Activated T-helper 1 cell treated with anti-CD3 and anti-CD28 coated beads, Interleukin-2, amount 50 U/mL, for 16 hours (primary cell): ENCODE measurements at places on chromosomes 11 and 22.

GRCh38 chr22:46549971-46550641 lies 12.7 kb upstream of the CELSR1 start:
- no peak for DNase-seq

DNA sequence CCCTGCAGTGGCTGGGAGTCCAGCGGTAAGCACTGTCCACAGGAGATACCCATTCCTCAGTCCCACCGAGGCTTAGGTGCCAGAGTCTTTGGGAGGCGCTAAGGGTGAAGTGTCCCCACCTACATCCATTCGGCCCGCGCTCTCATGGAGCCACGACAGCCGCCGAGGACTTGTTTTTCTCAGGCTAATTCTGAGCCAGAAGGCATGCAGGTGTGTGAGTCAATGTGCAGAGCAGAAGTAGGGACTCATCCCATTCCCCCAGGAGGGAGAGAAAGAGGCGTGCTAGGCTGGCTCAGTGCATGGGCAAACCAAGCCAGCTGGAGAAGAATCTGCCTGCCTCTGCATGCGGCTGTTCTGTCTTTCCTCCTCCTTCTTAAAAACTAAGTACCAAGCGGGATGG lies 46.6 kb downstream of the KCNC1 start:
- DNase-seq = no peak

GRCh38 chr22:47460176-47460575 lies 697.7 kb downstream of the TBC1D22A start:
- DNase-seq = no peak

DNA sequence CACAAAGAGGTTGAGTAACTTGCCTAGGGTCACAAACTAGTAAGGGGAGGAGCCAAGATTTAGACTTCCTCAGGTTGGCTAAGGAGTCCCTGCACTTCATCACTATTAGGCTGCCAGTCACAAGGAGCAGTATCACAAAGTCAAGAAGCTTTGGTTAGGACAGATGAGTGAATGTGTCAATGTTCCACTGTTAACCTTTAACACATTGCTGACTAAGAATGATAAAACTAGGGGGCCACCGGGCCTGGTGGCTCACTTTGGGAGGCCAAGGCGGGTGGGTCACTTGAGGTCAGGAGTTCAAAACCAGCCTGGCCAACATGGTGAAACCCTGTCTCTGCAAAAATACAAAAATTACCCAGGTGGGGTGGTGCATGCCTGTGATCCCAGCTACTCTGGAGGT lies 32.0 kb downstream of the TMEM123 start:
- no peak for DNase-seq

DNA sequence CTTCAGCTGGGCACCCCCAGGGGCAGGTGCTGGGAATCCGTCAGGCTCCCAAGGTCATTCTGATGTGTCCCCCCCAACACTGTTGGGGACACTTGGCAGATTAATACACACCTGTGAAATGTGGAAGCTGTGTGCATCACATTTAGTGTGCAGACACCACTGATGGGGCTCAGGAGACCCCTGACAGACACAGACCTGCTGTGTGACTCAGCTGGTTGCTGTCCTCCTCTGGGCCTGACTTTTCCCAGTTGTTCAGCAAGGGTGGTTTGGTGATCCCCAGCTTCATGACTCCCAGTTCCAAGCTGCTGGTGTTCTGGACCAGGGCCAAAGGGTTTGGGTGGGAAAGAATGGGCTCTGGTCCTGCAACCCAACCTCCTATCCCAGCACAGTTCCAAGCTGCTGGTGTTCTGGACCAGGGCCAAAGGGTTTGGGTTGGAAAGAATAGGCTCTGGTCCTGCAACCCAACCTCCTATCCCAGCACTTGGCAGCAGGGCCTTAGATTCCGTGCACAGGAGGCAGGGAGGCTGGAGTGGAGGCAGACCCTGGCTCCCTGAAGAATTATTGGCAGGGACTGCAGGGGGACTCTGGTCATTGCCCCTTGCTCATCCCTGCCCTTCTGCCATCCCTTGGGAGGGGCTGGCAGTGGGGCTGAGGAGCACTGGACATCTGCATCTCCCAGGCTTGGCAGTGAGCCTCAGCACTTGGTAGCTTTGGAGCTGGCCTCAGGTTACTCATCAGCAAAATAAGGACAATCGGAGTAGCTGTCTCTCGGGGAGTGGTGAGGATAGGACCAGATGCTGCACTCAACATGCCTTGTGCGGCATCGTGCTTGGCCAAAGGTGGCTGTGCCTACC lies 8.4 kb upstream of the OMP start:
- DNase-seq = no peak

GRCh38 chr11:121426476-121427399 lies 25.4 kb upstream of the SORL1 start:
- no peak for DNase-seq

GRCh38 chr22:23649071-23649501 lies 17.0 kb upstream of the DRICH1 start:
- no peak for DNase-seq

DNA sequence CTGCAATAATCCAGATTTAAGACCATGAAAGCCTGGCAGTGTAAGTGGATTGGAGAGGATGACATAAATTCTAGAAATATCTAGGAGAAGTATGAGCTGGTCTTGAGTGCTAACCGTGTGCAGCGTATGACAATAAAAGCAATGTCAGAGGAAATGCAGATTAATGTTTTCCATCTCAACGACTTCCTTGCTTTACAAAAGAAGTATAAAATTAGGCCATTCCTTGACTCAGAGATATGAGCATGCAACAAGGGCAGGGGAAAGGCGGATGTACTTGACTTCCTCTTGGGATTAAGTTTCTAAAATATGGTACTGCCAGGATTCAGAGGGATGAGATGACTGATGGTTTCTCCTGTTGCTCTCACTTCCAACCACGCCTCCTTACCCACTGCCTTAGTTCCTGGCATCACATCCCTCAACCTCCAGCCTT lies 32.3 kb downstream of the ADAMTS15 start:
- no peak for DNase-seq

DNA sequence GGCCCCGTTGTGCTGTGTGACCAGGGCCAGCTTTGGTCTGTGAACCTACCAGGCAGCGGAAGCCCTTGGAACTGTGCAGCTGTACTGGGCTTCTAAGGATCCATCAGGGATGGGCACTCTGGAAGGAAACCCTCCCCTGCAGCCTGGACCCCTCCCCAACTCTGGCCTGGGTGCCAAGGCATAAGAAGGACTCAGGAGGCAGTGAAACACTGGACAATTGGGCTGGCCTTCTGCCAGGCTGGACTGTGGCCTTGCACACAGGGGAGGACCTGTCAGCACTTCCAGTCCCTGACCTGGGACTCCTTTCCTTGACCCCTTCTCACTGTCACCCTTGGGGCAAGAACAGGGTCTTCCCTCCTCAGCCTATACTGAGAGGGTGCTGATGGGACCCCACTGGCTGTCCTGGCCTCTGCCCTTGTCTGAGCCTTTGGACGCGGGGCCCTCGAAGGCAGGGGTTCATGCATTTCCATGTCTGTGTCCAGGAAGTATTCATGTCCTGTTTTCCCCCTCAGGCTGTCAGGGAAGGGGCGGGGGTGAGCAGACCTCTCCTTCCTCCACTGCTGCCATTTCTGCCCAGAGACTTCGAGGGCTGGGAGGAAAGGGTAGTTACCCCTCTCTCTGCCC lies 39.6 kb downstream of the PDE2A start:
- DNase-seq = no peak

GRCh38 chr11:117305145-117305544 lies 10.9 kb downstream of the BACE1 start:
- no peak for DNase-seq

GRCh38 chr11:9574622-9575259 lies 1.3 kb downstream of the WEE1 start:
- no peak for DNase-seq

DNA sequence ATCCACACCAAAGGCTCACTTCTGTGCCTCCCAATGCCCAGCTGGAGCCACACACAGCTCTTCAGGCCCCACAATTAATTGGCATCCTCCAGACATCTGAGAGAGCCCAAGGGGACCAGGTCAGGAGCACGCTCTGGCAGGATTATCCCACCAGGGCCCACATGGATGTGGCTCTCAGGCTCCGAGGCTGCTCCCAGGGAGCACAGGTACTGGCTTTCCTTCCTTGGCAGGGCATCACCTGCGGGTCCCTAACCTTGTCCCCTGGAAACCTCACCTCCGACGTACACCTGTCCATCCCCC lies 54.3 kb downstream of the CD6 start:
- no peak for DNase-seq

DNA sequence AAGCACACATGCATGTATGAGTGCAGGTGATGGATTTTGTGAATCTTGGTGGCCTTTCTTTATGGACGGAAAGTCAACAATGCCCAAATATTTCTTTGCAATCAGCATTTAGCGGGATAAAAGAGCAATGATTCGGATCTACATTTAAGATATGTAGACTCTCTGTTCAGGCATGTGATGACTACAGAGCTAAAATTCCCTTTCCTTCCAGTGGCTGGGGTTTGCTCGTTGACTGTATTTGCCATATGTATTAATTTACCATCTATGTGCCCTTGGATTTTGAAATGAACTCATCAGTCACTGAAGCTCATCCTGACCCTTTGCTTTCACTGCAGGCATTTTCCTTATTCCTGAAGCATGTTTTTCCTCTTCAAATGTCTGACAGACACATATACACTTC lies 13.6 kb downstream of the BLID start:
- DNase-seq = no peak

GRCh38 chr11:68013611-68014156 lies 3.6 kb downstream of the ALDH3B1 start:
- no peak for DNase-seq

DNA sequence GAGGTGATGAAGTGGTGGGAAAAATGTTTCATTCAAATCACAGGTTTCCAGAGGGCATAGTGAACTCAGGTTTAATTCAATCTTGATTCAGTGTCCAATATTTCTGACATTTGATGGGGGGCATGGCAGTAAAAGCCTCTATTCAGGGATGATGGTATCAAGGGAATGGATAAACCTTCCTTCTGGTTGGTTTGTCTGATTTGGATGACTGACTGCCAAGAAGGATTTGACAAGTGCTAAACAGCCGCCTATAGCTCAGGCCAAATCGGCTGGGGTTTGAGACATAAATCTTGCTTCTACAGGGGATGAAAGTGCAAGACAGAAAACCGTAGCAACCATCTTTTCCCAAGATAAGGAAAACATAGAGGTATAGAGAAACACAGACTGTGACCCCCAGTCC lies 121.8 kb upstream of the C11orf87 start:
- no peak for DNase-seq

GRCh38 chr11:117843666-117844484 lies 19.3 kb upstream of the FXYD2 start:
- peak; percentile 71 for DNase-seq

GRCh38 chr11:86509588-86509974 lies 134.9 kb downstream of the CCDC81 start:
- DNase-seq = no peak

- DNase-seq = no peak
Observed at GRCh38 chr22:30609260-30610185, 2.5 kb downstream of the TCN2 start.

DNA sequence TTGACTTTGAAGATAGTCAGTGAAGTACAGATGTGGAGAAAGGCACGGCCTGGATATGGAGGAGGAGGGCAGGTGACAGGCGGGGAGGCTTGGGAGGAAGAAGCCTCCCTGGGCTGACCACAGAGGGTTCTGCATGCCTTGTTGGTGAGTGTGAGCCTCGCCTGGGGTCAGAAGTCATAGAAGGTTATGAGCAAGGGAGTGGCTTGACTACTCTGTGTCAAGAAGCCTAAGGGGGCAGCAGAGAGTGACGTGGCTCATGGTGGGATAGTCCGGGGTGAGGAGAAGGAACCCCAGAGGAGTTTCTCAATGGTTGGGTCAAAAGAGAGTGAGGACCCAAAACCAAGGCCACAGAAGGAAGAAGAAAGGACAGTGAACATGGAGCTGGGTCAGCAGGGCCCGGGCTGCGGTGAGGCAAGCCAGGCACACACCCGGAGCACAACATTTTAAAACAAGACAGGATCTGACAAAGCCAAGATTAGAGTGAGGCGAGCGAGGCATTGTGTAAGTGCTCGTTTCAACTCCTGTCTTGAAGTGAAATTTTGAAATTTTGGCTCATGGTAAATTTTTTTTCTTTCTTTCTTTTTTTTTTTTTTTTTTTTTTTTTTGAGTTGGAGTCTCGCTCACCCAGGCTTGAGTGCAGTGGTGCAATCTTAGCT lies 31.9 kb downstream of the PDGFB start:
- no peak for DNase-seq

DNA sequence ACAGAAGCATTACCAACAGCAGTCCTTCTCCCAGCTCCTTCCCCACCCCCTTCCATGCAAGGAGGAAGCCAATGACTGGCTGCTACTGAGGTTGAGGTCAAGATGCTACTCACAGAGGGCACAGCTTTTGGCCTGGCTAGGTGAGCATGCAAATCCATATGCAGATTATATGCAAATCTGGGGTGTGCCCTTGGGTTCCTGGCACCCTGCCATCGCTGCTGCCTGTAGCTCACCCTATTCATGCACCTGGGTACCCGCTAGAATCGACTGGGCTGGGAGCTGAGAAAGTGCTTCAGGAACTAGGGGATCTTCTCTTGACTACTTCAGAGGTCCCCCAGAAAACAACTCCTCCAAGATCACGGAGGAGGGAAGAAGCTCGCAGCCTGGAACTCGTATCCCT lies 4.0 kb downstream of the DSCAML1 start:
- DNase-seq = no peak

DNA sequence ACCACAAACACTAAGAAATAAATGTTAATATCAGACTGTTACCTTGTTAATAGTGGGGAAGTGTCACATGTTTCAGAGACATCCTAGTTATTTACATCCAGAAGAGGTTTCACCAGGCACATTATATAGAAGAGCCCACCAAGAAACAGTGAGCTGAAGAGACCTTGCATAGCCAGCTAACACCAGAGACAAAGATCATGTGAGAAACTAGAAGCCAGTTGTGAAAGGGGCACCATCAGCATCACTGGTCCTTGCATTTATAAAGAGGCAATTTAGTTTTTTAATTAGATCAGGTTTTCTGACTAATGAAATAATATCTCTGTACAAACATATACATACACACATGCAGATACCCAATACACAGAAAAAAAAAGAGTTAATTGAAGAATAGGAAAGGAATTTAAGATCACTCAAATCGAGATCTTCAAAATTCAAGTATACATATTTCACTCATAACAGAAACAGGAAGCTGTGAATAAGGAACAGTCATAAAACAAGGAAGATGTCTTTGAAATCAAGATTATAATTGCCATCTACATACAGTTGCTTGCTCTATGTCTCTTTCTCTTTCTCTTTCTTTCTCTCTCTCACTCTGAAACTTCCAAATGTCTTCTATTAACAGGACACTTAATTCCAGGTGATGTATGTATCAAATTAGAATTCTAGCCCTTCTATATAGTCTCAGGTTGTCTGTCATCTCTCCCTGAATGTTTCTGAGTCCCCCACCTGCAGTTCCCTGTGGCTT lies 348.7 kb downstream of the ETS1 start:
- DNase-seq = no peak
